ENCODE measurements at places on chromosomes 16 and 17. TPM values are rescaled to one million over a fixed set of nuclear protein-coding genes. Genes with fewer than 3 reads are reported as not detected.

DNA sequence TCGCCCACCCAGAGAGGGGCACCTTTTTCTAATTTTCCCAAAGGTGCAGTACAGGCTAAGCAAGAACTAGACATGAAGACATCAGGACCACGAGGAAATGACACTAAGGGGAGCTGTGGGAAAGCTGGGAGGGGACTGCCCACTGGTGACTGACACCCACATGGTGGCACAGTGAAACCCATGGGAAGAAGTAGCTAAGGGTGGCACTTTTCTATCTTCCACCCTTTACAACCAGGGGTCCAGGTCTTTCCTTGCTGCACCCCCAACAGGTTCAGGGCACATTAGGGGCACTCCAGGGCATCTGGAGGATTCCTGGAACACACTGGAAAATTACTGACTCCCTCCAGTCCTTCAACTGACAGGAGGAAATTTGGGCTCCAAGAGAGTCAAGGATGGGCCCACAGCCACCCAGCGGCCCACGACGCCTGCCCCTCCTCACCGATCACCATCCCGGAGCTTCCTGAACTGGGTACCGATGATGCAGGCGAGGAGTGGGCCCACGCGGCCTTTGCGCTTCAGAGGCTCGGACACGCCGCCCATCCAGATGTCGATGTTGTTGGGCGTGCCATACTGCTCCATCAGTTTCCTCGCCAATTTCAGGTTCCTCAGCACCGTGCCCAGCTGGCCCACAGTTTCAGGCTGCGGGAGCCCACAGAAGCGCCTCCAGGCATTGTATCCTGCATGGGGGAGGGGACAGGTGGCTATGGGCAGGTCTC lies 9.4 kb downstream of the MPO start:
- no peaks in the 10 kb centered on the region for H3K36me3 ChIP-seq
- H3K4me3 ChIP-seq, result no peak overlapping the region
- DNase-seq, result no peak
- H3K27me3 ChIP-seq, result no peaks in the 10 kb centered on the region

DNA sequence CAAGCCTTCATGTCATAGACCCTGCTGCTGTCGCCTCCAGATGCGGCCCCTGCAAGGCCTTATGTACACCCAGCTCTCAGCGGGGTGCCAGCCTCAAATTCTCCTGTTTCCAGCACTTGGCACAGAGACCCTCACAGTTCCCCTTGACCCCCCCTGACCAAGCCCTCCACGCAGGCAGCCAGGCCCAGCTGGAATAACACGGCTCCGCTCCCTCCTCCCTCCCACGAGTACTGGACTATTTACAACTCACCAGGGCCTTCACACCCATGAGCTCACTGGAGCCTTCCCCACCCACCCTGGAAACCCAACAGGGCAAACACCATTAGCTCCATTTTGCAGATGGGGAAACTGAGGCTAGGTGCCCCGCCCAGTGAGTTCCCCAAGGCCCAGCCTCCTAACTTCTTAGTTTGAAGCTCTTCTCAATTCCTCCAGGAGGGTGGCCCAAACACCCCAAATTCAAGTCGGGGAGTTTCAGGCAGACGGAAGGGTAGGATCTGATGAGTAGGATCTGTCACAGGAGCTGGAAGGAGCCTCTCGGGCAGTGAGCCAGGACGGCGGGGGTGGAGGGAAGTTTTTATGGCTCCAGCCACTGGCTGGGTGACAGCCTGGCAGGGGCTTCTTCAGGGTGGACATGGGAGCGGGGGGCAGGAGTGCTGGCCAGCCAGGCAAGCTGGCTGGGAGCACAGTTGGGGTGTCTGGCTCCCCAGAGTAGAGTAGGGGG lies 17.5 kb upstream of the DLX4 start:
- H3K4me3 ChIP-seq, result no peak overlapping the region
- H3K27me3 ChIP-seq, result no peaks in the 10 kb centered on the region
- no peak for DNase-seq
- H3K36me3 ChIP-seq, result no peaks in the 10 kb centered on the region
- H3K4me1 ChIP-seq, result no peaks in the 10 kb centered on the region
- H3K27ac ChIP-seq, result no peak overlapping the region

DNA sequence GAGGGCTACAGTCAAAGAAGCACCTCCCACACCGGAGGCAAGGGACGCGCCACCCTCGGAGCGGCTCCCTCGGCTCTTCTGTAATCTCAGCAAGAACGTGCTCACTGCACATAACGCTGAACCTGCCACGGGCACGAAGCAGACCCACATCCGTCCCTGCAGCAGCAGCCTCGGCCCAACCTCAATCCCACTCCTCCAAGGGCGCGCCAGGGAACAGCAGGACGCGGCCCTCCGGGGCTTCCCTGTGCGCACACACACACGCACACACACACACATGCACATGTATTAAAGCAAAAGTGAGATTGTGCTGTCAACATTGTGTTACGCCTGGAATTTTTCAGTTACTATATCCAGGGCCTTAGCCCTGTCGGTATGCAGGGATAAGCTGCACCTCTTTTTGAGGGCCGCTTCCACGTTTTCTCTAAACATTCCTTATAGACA lies 54.0 kb downstream of the TBC1D16 start:
- no peak overlapping the region for H3K4me3 ChIP-seq
- no peaks in the 10 kb centered on the region for H3K27me3 ChIP-seq
- no peak for DNase-seq

GRCh38 chr17:41659427-41660212 lies 29.1 kb upstream of the EIF1 start:
- H3K27me3 ChIP-seq, result no peaks in the 10 kb centered on the region
- no peak overlapping the region for H3K27ac ChIP-seq
- peaks cover 9% of the 10 kb centered on the region for H3K4me1 ChIP-seq
- DNase-seq, result no peak

- DNase-seq, result no peak
- H3K36me3 ChIP-seq, result no peaks in the 10 kb centered on the region
- H3K4me3 ChIP-seq, result no peak overlapping the region
- H3K4me1 ChIP-seq, result peaks cover 32% of the 10 kb centered on the region
- no peaks in the 10 kb centered on the region for H3K27me3 ChIP-seq
- no peak overlapping the region for H3K27ac ChIP-seq
These were observed 42.1 kb downstream of the TBC1D16 start for GRCh38 chr17:79993390-79994227.

NUPR1 gene
- not detected for total RNA-seq

EZH1 gene
- 20.8 TPM for total RNA-seq

KIF18B gene
- total RNA-seq, result 59.4 TPM

Measured in H1 (cell line).